GDM1 (cell line): ENCODE measurements at places on chromosomes 12 and 14.

GRCh38 chr14:78254911-78255461, 84.8 kb downstream of the NRXN3 start:
- no peak for DNase-seq

- DNase-seq, result no peak
Observed at GRCh38 chr14:26598672-26599131, 869 bp upstream of the NOVA1 start.

DNA sequence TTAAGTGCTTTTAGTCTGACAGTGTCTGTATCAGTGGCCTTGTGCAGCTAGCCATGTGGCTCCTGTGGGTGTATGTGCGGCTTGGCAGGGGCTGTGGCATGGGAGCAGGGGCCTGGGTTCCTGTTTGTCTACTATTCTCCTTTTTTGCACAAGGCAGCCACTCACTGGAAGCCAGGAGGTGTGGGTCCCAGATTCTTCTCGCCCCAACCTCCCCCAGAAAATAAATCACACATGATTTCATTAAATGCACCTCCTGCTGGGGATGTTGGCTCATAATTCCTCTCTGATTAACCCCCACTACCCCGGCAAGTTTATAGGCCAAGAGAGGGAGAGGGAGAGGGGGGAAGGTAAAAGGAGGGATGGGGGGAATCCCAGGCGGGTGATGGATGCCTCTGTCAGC, 17.6 kb downstream of the CALCOCO1 start:
- DNase-seq, result no peak

DNA sequence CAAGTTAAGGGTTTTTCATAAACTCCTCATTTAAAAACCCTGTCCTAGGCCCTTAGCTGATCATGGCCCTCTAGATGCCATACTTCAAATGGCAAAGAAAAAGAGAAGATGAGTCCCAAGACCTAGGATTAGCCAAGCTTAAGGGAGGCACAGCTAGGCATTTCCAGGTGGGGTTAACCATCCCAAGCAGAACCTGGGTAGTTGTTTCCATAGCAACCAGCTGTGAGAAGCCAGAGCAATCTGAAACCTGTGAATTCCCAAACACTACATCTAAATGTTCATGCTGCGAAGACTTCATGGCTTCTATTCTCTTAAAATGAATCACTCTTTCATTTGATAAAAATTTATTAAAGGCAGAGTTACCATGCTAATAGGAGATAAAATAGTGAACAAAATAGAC, 372.9 kb downstream of the C12orf50 start:
- no peak for DNase-seq

DNA sequence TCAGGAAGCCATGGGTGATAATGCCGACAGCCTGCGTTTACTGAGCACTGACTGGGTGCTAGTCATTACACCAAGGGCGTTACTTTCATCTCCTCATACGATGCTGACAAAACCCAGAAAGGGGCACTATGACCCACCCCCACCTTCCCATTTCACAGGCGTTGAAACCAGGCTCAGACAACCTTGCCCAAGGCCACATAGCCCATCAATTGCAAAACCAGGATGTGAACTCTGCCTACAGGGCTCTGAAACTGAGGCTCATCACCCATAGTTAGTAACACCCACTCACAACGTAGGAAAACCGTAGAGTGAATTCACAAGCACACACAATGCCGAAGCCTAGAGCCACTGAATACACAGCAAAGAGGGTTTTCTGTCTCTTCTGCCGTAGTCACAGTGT, 119.9 kb downstream of the RIMBP2 start:
- no peak for DNase-seq

- peak; percentile 56 for DNase-seq
Observed at GRCh38 chr12:49098035-49098451, 3.4 kb upstream of the DHH start.

GRCh38 chr12:66965621-66966020, 286.7 kb upstream of the GRIP1 start:
- DNase-seq, result no peak

DNA sequence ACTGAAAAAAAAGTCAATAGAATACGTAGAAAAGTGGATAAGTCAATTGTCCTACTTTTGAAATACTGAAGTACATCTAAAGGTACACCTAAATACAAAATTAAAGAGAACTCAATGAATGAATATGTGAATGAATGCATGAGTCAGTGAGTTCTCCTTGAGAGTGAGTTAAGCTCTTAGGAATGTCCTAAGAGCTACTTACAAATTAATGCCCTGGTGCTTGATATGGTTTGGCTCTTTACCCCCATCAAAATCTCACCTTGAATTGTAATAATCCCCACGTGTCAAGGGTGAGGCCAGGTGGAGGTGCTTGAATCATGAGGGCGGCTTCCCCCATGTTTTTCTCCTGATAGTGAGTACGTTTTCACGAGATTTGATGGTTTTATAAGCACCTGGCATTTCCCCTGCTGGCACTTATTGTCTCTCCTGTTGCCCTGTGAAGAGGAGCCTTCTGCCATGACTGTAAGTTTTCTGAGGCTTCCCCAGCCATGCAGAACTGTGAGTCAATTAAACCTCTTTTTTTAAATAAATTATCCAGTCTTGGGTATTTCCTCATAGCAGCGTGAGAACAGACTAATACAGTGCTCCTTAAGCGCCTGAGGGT, 192.2 kb upstream of the ARHGAP5 start:
- no peak for DNase-seq

DNA sequence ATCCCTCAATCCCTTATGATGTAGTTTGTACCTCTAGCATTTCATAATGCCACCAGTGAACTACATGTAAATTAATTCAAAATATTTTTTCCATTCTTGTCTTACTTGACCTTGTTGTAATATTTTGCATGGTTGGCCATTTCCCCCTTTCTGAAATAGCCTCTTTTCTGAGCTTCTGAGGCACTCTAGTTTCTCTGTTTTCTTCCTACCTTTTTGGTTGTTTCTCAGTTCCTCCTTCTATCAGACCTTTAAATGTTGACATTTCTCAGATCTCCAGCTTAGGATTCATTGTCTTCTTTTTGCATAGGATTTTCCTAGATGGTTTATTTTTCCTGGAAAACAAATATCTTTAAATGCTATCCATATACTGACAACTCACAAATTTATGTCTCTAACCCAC, 9.8 kb upstream of the RMST start:
- DNase-seq, result no peak

- DNase-seq, result no peak
Observed at GRCh38 chr14:38549564-38549963, 293.7 kb upstream of the CLEC14A start.

- DNase-seq, result no peak
Observed at GRCh38 chr12:120438495-120439198, 734 bp downstream of the COX6A1 start.

DNA sequence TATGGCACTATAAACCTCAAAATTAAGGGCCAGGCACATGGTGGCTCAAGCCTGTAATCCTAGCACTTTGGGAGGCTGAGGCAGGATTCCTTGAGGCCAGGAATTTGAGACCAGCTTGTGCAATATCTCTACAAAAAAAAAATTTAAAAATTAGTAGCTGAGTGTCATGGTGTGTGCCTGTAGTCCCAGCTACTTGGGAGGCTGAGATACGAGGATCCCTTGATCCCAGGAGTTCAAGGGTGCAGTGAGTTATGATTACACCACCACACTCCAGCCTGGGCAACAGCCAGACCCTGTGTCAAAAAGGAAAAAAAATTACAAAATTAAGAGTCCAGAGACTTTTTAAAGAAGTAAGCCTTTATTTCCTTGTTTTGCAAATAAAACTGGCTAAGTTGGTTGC, 1.8 kb upstream of the GCN1 start:
- DNase-seq, result no peak

DNA sequence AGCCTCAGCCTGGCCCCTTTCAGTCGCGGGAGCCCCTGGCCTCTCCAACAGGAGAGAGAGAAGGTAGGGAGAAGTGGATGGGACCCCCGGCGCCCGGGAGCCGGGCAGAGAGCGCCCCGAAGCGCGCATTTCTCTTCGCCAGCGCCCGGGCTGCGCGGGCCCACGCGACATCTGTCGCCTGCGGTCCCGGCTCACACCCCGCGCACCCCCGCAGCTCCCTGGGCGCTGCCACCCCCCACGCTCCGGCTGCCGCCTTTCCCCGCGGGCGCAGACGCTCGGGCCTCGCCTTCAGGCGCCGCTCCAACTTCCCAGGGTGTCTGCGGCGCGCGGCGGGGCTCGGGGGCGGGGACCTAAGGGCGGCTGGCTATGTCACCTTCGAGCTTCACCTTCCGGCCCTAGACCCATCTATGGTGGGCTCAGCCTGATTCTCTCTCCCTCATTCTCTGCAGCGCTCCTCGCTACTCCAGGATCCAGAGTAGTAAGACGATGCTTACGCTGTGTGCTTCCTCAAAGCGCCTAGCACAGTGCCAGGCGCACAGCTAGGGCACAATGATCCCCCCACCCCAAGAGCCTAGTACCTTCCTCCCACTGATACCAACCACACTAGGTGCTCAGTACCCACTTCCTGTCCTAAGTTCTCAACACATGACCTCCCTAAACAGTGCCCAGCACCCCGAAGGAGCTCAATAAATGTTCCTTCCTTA, 1.6 kb downstream of the HRK start:
- DNase-seq, result no peak

- DNase-seq, result no peak
Observed at GRCh38 chr12:87165733-87166375, 863.3 kb downstream of the C12orf50 start.

GRCh38 chr14:96681829-96682228, 115.4 kb upstream of the VRK1 start:
- DNase-seq, result no peak

DNA sequence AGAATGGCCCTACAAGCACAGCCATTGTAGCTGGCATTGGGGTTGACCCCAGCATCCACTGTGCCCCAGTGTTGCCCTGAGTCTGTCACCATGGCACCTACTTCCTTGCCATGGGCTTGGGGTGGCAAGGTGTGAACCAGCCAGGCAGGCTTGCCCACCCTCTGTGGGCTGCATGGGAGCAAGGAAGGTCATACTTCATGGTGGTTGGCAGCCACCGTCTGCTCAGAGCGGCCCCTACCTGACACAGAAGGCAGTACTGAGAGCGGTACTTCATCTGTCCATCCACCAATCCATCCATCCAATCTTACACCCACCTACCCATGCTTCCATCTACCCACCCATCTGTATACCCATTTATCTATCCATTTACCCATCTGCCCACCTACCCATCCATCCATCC, 160.1 kb downstream of the KIF26A start:
- no peak for DNase-seq

- no peak for DNase-seq
Observed at GRCh38 chr12:127479256-127479655, 787.7 kb upstream of the TMEM132C start.

- no peak for DNase-seq
Observed at GRCh38 chr14:53093206-53093605, 59.9 kb downstream of the DDHD1 start.

- DNase-seq, result no peak
Observed at GRCh38 chr14:100896369-100897060, 7.0 kb downstream of the RTL1 start.

GRCh38 chr14:86847140-86847539, 1145.8 kb downstream of the GALC start:
- no peak for DNase-seq

GRCh38 chr12:12510141-12510540, 52.5 kb downstream of the DUSP16 start:
- no peak for DNase-seq

DNA sequence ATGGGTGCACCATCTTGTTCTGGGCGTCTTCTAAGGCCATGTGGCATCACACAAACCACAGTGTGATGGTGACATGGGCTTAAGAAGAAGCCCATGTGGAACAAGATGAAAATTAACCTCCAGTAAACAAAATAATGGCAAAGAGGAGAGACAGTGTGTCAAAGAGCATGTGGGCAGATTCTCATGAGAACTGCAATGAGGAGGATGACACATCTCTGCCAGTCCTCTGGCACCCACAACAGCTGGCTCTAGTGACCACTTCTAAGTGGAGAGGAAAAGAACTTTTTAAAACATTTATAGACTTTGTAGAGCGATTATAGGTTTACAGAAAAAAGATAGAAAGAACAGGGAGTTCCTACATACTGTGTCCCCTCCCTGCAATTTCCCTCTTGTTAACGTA, 401.4 kb downstream of the ATP23 start:
- DNase-seq, result no peak

GRCh38 chr14:38901791-38902190, 201.2 kb downstream of the SEC23A start:
- DNase-seq, result no peak

DNA sequence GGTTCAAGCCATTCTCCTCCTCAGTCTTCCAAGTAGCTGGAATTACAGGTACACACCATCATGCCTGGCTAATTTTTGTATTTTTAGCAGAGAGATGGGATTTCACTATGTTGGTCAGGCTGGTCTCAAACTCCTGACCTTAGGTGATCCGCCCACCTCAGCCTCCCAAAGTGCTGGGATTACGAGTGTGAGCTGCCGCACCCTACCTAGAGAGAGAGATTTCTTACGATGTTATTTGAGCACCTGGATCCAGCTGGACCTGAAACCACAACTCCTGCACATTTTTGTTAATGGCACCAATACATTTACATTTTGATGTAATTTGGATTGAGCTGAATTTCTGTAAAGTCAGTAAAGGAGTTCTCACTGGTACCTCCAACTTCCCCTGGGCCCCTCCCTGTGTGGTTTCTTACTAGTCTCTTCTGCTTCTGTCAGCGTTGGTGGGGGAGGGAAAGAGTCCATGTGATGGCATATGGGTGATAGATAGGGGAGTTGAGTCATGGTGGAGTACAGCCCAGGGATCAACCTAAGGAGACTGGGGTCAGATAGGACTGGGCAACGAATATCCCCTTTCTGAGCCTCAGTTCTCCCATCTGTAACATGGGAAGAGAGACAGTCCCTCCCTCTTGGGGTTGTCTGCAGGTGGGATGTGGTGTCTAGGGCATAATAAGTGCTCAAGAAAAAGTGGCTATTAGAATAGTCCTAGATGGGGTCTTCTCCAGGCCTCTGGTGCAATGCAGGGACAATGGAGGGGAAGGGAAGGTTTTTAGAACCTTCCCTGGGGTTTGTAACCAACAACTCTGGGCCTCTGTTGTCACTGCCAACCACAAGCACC, 83.3 kb upstream of the MED13L start:
- DNase-seq, result peak; percentile 22

DNA sequence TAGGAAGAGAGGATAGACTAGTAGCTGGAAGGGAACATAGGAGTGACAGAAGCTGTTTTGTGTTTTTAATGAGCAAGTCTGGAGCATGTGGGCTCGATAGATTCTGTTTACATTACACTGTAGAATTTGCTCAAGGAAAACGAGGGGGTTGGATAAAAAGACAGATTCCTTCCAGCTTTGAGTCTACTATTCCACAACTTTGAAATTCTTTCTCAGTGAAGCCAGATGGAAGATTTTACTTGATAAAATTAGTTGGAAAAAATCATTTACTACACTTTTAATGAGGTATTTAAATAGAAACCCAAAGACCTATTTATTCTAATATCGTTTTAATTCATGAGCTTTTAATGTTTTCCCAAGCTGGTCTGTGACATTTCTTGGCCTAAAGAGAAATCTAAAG, 19.5 kb upstream of the EPS8 start:
- no peak for DNase-seq
